ENCODE measurements at places on chromosomes 4 and X.

DNA sequence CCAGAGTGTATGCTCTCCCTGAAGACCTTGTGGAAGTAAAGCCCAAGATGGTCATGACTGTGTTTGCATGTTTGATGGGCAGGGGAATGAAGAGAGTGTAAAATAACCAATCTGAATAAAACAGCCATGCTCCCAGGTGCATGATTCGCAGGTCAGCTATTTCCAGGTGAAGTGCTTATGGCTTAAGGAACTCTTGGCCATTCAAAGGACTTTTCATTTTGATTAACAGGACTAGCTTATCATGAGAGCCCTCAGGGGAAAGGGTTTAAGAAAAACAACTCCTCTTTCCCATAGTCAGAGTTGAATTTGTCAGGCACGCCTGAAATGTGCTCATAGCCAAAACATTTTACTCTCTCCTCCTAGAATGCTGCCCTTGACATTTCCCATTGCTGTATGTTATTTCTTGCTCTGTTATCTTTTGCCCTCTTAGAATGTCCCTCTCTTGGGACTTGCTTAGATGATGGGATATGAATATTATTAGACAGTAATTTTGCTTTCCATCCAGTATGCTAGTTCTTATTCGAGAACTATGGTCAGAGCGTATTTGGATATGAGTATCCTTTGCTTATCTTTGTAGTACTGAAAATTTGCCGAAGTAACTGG is 88.6 kb downstream of the PLS3 start:
- no peak for DNase-seq

DNA sequence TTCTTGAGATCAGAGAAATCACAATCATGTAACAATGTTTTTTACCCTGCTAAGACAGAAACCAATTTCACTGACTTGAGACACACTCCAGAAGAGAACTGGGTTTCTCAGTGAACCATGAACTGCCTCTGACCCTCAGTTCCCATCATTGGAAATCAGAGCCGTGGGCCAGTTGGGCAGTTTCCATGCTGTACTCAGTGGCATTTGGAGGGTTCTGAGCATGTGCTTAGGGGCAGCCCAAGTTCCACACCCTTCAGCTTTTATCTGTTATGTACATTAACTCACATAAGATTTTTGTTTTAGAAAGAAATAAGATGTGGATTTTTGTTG is 77.9 kb downstream of the BTC start:
- DNase-seq, result no peak

DNA sequence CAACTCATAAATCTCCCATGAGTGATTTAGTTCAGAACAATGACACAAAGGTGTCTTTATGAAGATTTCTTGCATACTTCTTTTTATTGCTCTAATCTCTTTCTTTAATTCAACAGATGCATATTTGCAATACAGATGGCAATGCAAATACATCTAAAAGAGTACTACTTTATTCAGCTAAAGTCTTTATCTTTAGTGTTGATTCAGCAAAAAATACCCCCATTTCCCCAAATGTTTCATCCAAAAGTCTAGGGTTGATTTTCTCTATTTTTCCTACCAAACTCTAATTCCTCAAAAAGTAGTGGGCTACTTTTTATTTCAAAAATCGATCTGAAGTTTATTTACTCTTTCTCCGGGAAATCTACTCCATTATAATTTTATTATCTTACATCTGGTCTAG is 1055.2 kb downstream of the STIM2 start:
- no peak for DNase-seq

GRCh38 chr4:26601204-26601603 is 17.3 kb downstream of the TBC1D19 start:
- DNase-seq, result no peak

DNA sequence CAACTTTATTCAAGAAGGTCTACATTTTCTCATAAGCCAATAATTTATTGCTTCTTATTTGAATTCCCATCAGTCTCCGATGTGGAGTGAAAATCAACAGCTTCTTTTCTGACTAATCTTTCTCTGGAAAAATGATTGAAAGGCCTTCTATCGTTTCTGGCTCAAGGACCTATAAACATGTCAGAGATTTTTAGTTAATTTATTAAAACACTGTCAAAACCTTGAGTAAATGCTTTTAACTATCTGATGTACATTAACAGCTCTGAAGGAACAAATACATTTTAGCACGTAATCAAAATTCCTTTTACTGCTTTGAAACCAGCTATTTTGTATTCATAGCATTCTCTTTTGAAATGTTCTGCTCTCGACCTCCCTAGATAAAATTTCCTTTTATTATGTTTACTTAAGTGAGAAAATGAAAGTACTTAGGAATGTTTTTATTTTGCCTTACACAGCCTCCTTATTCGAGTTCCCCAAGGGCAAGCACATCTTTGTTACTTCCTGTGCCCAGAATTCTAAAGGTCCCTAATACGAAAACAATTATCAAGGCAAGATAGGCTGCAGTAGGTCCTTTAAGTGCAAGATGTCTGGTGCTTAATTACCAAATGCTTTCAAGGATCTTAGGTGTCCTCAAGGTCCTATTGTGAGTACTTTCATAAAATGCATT is 3.1 kb upstream of the ZFX start:
- peak; percentile 27 for DNase-seq

DNA sequence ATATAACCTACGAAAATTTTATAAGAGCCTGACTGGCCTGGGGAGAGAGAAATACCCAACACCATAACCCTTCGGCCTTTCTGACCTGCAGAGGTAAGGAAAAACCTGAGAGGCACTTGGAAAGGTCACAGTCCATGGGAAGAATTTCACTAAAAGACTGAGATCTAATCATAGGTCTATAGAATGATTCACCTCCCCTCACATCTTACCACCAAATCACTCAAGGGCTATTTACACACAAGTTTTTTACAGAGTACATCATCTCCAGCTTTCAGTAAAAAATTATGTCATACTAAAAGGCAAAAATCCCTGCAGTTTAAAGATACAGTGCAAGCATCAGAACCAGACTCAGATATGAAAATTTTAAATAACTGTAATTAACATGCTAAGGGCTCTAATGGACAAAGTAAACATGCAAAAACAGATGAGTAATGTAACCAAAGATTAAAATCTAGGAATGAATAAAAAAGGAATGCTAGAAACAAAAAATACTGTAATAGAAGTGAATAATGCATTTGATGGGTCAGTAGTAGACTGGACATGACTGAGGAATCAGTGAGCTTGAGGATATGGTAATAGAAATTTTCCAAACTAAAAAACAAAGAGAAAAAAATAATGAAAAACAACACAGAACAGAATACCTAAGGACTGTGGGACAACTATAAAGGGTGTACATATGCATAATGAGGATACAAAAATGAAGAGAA is 32.1 kb upstream of the SLC16A2 start:
- DNase-seq, result no peak

DNA sequence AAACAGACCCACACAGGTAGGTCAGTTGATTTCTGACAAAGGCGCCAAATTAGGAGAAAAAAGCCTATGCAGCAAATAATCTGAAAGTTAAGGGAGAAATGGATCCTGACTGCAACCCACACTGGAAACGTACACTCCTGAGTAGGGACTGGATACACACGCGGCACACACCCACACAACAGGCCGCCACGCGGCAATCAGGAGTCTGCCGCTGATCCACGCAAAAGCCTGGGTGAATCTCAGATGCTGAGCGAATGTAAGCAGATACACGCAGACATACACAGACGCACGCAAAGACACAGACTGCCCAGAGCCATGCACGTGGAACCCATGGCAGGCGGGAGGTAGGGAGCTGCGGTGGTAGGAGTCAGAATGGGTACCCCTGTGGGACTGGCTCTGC is 21.7 kb downstream of the LRPAP1 start:
- DNase-seq, result no peak

GRCh38 chr4:187069398-187069797 is 345.7 kb upstream of the FAT1 start:
- no peak for DNase-seq

DNA sequence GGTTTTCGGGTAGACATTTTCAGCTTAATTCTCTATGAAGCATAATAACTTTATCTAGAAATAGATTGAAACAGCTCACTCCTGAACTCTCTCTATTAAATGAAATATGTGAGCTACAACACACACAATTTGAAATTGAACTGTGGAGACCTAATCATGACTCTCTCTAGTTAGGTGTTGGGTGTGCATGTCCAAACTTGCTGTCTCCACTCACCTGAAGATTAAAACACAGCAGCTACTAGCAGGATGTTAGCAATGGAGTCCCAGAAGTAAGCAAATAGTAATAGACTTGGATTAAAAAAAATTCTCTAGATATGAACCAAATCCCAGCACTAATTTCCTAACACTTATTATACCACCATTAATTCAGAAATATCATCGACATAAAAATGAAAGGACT is 173.1 kb downstream of the FSTL5 start:
- DNase-seq, result no peak

DNA sequence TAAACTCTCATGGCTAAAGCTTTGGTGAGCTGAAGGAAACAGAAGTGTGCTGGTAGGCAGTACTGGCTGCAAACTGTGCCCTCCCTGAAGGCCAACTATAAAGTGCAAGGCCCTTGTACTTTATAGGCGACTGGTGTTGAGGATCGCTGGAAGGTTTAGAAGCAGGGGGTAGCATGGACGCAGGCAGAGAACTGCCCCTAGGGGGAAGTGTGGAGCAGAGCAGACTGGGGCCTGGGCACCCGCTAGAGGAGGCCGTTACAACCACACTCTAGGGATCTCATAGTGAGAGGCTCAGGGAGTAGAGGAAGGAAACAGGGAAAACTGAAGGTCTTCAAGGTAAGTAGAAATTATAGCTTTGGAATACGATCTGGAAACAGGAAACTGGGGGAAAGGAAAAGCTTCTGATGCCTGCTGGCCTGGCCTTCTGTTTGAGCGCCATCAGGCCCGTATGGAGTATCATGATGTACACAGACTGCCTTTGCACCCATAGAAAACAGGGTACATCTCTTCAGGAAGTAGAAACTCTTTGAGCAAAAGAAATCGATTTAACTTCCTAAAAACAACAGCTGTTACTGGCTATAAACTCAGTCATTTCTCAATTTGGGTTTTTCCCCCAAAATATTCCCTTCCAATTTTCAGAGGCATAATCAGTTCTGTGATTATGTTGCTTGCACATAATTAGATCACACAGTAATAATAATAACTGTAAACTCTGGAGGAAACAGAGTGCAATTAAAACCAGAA is 23.9 kb upstream of the TMSB4X start:
- DNase-seq, result peak; percentile 94

GRCh38 chrX:56618323-56618722 is 54.9 kb downstream of the UBQLN2 start:
- peak; percentile 45 for DNase-seq

- DNase-seq, result no peak
These were observed 470.2 kb downstream of the PCDH19 start for GRCh38 chrX:99939883-99940232.

DNA sequence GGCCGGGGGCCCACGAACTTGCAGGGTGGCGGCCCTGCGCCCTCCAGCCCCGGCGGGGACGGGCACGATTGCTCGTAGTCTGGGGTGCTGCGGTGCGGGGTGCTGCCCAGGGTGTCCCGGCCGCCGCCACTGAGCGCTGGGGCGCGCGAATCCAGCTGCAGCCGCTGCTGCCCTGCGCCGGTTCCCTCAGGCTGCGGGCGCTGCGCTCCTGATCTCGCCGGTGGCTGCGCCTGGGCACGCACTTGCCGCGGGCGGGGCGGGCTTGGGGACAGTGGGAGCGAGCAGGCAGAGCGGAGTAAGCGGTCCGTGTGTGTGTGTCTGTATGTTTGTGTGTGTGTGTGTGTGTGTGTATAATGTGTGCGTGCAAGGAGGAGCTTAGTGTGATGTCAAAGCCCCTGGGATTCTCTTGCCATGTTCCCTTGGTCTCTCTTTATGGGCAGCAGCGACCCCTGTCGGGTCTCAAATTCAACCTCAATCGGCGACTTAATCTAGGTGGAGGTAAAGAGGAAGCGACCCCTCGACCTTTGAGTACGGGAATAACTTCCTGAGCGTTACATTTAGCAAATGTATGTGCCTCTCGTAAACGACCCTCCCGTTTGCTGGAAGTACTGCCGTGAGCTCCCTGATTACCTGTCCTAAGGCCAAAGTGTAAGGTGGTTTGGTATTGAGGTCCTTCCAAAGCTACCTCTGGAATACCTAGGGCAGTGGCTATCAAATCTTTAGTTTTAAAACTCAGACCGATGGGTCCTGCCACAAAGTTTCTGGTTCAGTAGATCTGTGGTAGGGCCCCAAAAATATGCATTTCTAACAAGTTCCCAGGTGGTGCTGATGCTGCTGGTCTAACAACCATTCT is at the start of gene RNF150:
RNF150 (minus strand) TSS at position 324 of the 853 bp plus-strand sequence.
- DNase-seq, result peak; percentile 91

GRCh38 chr4:85153221-85153620 is 186.7 kb upstream of the WDFY3 start:
- no peak for DNase-seq

DNA sequence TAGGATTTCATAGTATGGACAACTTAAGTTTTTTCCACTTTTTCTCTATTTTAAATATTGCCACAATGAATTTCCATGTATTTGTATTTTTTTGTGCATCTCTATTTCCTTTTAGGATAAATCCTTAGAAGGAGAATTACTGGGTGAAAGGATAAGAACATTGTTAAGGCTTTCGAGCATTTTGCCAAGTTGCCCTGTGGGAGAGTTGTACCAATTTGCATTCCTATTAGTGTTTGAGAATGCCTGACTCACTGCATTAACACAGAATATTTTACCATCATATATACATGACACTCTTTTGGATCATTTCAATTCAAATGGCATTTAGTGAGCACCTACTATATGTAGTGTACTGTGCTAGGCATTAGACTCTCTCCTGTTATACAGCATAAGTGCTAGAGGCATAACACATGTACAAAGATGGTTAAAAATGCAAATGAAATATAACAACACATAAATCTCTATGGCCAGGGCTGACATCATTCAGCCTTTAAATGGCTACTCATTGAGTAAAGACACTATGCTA is 57.0 kb downstream of the PLAC1 start:
- DNase-seq, result no peak

- no peak for DNase-seq
These were observed 293.7 kb downstream of the PCDH18 start for GRCh38 chr4:137238456-137239162.

DNA sequence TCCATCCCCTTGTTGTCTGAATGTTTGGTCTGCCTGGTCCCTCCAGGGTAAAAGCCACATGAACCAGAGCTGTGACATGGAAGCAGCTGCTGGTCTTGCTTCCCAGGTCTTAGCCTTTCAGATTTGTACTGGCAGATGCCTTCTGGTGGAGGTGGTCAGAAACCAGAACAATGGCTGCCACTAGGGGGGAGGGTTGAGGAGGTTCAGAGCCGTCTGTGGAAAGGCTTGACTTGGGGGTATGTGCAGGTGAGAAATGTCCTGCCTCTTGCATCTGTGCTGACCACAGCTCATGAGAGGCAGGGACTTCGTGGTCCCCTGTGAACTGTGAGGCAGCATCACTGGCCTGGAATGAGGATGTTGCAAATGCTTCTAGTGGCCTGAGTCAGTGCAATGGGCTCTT is 144.2 kb upstream of the WDR1 start:
- DNase-seq, result no peak

DNA sequence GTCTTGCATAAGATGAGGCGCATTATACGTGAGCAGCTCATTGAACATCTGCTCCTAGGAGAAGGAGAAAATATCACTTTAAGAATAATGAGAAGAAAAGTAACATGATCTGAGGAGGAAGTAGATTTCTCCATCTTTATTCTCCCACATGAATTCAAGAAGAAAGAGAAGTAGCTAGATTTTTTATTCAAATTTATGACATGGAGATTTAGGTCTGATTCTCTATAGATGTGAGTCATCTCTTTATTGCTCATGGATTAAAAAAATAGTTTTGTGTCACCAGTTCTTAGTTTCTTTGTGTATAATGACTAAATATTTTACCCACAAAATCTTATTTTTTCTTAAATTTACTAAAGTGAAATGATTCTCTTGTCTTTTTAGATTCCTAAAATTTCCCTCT is 40.4 kb downstream of the HPGDS start:
- DNase-seq, result no peak
